ENCODE measurements at places on chromosomes 12 and 14.
A peak's percentile ranks its signal among the peaks of the same experiment; 100 is the strongest.

GRCh38 chr12:110555577-110556406 is 27.3 kb downstream of the PPTC7 start:
- no peak for DNase-seq

DNA sequence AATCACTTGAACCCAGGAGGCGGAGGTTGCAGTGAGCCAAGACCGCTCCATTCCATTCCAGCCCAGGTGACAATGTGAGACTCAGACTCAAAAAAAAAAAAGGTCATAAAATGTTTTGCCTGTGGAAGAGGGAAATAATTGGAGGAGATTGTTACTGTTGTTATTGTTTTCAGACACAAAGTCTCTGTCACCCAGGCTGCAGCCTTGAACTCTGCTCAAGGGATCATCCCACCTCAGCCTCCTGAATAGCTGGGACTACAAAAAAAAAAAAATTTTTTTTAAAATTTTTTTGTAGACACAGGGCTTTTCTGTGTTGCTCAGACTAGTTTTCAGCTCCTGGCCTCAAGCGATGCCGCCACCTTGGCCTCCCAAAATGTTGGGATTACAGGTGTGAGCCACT is 33.9 kb downstream of the ARID2 start:
- no peak for DNase-seq

DNA sequence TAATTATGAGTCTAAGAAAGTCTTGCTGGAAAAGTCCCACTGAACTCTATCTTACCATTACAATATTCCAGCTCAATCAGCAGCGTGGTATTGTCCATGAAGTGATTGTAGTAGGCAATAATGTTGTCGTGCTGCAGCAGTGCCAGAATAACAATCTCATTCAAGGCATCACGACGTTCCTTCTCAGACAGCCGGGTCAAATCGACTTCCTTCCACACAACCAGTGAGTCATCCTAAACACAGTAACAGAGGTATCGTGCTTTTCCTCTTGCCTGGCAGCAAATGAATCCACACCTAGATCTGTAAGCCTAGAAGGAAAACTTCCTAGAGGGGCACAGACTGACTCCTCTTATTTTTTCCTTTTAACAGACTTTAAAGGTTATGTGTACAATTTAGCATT is 2.9 kb downstream of the NEK9 start:
- DNase-seq: no peak

GRCh38 chr14:104323551-104324175 is 185.3 kb downstream of the KIF26A start:
- no peak for DNase-seq

- DNase-seq: no peak
These were observed 12.5 kb downstream of the CFAP251 start for GRCh38 chr12:121930862-121931261.

DNA sequence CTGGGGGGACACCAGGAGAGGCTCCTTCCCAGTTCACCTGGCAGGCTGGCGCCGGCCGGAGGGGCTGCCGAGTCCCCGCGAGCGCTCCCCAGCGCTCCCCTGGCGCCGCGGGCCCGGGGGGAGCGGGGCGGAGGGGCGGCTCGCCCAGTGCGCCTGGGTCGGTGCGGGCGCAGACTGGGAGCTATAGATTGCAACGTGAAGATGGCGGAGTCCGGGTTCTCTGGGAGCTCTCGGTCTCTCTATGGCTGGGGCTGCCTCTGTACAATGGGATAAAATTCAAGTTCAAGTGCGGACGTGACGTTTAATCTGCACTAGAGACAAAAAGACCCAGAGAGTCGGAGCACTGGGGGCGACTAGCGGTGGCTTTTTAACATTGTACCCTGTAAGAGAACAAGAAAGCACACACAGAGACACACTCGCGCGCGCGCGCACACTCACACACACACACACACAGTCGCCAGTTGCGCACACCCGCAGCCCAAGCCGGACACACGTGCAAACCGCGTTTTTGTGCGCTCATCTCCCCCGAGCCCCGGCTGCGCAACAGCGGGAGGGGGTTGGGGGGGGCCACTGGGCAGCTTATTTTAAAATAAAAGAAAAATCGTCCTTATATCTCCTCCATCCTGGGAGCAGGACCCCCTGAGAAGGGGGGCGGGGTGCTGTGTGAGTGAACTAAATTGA is at the start of gene BCL11B:
Gene BCL11B (minus strand): TSS at position 247 of the 681 bp plus-strand sequence. CDS start 979 bp downstream, outside the sequence.
- DNase-seq: peak; percentile 84

DNA sequence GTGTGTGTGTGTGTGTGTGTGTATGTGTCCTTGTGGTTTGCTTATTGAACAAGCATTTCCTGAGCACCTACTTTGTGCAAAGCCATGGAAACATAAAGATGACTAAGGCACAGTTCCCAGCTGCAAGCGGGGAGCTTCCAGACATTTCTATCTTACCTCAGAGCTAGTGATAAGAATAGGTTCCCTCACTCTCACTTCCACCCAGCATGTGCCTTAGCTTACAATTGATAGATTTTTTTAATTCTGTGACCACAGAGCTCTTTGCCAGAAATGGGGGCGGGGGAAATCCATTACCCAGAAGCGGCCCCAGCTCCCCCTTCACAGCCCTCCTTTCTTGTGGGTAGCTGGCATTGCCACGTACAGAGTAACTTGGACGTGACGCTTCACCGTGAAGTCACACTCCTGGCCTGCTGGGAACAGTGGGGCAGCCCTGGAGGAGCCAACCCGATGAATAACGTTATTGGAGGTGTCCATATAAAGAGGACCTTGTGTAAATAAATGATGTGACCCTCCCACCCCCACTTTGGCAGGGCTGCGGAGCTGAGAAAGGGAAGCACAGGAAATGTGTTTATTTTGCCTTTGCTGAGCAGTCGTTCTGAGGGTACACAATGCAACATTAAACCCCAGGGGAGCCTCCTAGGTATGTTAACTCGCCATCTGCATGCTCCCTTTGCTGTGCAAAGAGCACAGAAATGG is 238.9 kb downstream of the CHST11 start:
- DNase-seq: no peak

DNA sequence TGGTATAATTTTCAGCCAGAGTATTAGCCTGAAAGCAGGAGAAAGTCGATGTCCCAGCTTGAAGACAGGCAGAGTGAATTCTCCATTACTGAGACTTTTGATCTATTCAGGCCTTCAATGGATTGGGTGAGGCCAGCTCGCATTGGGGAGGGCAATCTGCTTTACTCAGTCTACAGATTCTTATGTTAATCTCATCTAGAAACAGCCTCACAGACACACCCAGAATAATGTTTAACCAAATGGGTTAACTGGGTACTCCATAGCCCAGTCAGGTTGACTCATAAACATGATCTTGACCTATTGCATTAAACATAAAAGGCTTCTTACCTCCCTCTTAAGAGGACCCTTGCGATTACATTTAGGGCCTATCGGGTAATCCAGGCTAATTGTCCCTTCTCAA is 118.0 kb downstream of the KTN1 start:
- no peak for DNase-seq

DNA sequence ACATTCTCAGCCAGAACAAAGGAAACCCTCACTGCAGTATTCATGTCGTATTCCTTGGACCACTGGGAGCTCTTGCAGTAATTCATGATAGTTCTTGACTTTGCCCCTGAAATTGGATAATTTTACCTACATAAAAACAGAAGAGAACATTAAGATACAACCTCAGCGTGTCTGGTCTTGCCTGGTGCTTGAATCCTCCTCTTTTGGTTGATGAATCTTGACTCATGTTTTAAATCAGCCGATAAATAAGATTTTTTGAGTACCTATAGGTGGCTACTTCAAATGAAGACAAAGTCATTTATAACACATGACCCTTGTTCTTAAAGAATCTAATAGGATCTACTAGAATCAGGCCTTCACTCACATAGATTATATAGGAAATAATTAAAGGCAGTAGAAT is 221.0 kb downstream of the PTPRO start:
- DNase-seq: no peak

- DNase-seq: no peak
These were observed 915.2 kb downstream of the RPS29 start for GRCh38 chr14:48670939-48671338.

GRCh38 chr14:92863286-92864080 is 59.5 kb upstream of the CHGA start:
- no peak for DNase-seq

GRCh38 chr12:52682938-52683574 is 2.8 kb upstream of the KRT1 start:
- no peak for DNase-seq

GRCh38 chr12:7608184-7608911 is 57.4 kb downstream of the APOBEC1 start:
- DNase-seq: no peak

DNA sequence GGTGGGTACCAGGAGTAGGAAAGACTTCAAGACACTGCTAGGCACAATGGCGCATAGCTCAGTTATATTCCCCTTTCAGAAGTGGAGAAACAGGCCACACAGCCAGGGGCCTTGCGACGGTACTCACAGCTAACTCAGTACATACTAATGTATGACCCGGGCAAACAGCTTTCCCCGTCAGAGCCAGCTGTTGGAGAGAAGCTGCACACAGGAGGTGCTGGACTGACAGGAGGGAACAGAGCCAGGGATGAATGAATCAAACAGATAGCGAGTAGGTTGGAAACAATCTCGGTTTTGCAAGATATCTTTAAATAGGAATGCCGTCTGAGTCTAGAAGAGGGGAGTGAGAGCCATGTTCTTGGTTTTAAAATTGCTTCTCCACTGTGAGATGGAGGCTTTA is 45.5 kb downstream of the PRIMA1 start:
- no peak for DNase-seq

DNA sequence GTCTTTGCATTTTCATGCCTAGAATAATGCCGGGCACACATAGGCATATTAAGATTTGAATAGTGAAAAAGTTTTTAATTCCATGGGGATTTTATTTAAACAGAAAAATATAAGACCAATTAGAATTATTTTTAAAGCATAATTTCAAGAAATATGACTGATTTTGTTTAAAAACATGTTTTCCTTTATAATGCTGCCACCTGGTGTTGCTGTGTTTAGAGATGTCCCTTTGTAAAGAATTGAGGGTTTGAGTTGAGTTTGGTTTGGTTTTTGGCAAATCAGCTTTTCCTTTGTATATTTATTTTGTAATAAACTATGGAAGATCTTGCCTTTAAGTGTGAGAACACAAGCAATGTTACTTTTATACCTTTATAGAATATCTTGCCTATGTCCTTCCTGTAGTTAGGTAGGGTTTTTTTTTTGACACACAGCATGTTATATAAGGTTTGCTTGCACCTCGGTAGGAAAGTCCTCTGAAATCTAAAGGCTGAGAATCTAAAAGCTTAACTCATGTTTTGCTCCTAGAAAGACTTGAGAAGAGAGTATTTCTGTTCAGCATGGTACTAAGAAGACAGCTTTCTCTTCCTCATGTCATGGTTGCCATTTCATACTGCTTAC is 31.4 kb upstream of the SNAPC1 start:
- no peak for DNase-seq

- no peak for DNase-seq
These were observed 20.3 kb upstream of the TMX1 start for GRCh38 chr14:51219473-51220448.

DNA sequence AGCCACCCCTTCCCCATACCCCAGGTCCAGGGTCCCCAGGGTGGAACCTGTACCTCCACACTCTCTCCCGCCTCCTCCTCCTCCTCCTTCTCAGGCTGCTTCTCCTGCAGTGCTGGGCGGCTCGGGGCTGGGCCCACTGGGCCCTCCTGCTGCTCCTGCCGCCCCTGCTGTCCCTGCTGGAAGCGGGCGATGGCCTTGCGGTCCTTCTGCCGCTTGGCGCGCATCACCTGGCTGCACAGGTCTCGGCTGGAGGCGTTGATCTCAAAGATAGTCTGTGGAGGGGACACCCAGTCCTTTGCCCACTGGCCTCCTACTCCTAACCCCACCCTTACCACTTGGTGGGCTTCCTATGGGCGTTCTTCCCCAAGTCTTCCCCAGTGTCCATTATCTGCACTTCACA is 14.5 kb downstream of the CFAP73 start:
- no peak for DNase-seq

GRCh38 chr14:82724316-82724715 is 1190.7 kb upstream of the SEL1L start:
- DNase-seq: no peak

DNA sequence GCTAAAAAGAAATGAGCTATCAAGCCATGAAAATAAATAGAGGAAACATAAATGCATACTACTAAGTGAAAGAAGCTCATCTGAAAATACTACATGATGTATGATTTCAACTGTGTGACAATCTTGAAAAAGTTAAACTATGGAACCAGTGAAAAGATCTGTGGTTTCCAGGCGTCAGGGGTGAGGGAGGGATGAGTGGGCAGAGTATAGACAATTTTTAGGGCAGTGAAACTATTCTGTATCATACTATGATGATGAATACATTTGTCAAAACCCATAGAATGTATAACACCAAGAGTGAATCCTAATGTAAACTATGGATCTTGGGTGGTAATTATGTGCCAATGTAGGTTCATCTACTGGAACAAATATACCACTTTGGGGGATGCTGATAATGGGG is 21.3 kb downstream of the SPX start:
- no peak for DNase-seq

- DNase-seq: no peak
These were observed 61.1 kb downstream of the SMUG1 start for GRCh38 chr12:54127538-54128259.

- no peak for DNase-seq
These were observed 195.5 kb upstream of the TMPO start for GRCh38 chr12:98319716-98320425.

GRCh38 chr12:45077251-45077650 is 26.4 kb upstream of the DBX2 start:
- DNase-seq: no peak

DNA sequence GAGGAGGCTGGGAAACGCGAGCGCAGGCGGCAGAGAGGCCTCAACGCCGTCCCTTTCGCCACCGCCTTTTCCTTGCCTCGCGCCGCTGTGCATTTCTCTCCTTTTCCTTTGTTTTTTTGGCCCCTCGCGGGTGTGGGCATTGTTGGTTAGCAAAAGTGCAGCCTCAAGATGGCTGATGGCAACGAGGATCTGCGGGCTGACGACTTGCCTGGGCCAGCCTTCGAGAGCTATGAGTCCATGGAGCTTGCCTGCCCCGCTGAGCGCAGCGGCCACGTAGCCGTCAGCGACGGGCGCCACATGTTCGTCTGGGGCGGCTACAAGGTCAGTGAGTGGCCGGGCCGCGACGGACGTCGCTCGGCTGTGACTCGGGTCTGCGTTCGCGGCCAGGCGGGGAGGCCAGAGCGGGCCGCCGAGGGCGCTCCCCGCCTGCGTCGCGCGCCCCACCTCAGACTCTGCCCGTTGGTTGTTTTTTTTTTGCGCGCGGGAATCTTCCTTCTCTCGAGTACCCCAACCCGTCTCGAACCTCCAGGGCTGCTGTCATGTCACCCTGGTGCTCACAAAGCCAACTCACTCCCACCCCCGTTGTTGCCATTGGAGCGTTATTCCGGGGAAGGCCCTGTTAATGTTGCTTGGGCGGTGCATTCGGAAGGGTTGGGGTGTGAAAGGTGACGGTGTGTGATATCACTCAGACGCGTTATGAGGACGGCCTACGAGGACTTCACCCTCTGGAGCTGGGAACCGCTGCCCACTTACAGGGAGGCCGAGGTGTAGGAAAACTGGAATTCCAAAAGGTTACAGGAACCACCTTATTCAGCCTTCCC is 558 bp downstream of the KLHDC2 start:
- DNase-seq: peak; percentile 63

DNA sequence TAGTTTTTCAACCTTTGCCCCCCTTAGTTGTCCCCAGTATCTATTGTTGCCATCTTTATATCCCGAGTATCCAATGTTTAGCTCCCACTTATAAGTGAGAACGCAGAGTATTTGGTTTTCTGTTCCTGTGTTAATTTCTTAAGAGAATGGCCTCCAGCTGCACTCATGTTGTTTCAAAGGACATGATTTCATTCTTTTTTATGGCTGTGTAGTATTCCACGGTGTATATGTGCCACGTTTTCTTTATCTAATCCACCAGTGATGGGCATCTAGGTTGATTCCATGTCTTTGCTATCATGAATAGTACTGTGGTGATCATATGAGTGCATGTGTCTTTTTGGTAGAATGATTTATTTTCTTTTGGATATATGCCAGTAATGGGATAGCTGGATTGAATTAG is 72.0 kb downstream of the GCH1 start:
- DNase-seq: no peak

Measured in H1 (cell line).